ENCODE measurements at places on chromosomes 2 and 18.

DNA sequence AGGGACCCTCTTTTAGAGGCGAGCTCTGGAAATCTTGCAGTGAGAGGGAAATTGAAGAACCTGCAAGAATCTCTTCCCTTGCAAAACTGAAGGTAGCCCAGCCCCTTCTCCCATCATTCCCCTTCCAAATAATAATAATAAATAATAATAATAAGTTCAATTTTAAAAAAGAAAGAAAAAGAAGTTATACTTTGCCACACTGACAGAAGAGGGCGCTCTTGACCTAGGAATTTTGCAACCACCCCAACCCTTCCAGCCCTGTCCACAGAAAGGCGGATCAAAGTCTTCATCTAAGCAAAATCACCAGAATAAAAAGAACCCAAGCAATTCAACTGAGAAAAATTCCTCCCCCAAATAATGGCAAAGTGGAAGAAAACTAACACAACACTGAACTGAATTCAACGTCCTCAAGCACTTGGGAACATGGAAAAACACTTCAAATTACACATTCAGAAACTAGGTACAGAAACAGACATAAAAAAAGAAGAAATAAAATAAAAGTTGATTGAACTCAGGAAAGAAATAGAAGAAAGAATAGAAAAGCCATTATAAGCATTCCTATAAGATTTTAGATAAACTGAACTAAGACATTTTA lies 98.9 kb upstream of the GLS start:
- DNase-seq, result peak; percentile 8

DNA sequence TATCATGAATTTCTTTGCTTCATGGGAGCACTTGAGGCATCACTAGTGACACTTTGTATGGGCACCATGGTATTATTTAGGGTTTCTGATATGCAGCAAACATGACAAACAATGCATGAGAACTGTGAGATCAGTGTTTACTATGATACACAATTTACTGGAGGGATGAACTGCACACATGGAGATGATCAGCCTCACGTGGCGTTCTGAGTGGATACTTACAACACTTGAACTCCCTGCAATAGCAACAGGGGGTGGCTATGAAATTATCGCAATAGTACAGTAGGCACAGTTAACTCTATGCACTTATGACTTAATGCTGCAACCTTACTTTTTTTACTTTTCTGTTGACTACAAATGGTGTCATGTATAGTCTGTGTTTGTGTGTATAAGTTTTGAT lies 18.5 kb upstream of the UGT1A8 start:
- DNase-seq, result no peak

GRCh38 chr2:9964334-9964980 lies 13.0 kb downstream of the GRHL1 start:
- no peak for DNase-seq

DNA sequence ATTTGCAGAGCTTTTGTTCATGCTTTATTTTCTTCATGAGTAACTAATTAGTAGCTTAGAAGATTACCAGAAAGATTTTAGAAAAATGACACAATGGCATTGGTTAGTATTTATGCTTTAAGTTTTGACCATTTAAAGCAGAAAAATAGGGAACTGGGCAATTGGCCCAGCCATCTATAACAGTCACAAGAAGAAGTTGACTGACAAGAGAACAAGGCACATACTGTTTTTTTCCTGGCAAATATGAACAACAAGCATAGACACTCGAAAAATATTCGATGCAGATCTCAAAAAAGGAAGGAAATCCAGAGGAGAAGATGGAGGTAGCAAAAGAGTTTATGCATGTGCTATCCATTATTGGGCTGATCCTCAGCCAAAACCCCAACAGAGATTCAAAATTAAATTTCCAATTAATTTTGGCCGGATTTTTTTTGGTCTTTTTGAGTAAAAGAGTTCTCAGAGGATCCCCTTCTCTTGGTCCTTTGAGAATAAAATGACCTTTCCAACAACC lies 200.8 kb upstream of the SLC35G4 start:
- DNase-seq, result no peak

- no peak for DNase-seq
These were observed 131.5 kb downstream of the CAPN13 start for GRCh38 chr2:30675758-30676157.

DNA sequence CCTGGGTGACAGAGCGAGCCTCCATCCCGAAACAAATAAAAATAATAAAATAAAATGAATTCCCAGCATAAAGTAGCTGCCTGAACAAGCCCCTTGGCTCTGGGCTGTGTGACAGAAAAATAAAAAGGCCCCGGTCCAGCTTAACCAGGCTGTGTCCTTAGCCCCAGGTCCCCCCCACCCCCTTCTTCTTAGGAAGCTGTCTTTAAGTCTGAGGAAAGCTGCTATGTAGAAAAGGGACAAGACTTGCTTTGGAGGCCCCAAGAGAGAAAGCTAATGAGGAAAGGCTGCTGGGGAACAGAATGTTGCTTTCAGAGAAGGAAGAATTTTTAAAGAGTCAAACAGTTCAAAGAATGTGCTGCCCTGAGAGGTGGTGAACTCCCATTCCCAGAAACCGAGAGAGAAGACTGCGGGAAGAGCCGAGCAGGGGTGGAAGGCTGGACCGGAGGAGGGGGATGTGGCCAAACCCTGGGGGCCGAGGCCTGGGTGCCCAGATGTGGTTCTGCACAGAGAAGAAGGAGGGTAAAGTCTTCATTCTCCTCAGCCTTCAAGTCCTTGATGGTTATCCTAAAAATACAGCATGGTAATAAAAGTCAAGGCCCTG lies 61.9 kb downstream of the CENPO start:
- DNase-seq, result no peak

DNA sequence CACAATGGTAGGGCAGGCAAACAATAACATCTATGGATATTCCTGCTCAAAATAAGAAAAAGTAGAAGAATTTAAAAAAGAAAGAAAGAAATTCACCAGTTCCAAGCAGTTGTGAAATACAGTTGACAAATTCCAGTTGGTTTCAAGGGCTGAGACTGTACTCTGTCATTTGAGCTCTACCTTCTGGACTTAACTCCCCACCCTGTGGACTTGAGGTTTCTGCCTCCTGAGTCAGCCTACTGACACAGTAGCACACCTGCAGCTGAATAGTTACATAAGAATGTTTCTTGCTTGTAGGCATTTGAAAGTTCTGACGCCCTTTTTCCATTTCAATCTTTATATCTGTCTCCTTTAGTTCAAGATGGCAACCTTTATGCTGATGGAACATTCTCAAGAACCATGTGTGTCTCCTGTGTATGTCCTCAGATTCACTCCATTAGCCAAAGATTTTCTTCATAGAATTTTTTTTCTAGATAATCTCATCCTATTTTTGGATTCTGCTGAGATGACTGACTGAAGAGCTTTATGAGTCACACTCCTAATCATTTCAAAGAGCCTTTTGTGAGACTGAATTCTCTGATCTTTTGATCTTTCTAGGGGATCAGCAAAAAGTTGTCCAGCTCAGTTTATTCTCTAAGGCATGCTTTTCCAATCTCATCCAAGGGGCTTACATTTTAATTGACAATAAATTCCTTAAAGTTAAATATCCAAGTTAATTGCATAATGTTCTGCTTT lies 19.1 kb downstream of the NETO1 start:
- no peak for DNase-seq

DNA sequence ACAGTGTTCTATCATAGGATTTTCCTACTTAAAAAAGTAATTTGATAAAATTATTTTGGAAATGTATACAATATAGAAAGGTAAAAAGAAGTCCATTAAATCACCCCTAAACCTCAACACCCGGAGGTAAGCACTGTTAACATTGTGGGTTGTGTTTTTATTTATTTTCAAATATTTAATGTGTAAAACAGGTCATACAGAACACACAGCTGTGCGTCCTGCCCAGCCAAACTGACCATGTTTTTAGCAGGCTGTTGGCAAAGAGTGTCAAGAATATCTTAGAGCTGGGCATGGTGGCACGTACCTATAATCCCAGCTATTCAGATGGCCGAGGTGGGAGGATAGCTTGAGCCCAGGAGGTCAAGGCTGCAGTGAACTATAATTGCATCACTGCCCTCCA lies 78.8 kb upstream of the ZNF532 start:
- DNase-seq, result no peak

GRCh38 chr2:160836755-160837154 lies 323.5 kb upstream of the TANK start:
- DNase-seq, result no peak

DNA sequence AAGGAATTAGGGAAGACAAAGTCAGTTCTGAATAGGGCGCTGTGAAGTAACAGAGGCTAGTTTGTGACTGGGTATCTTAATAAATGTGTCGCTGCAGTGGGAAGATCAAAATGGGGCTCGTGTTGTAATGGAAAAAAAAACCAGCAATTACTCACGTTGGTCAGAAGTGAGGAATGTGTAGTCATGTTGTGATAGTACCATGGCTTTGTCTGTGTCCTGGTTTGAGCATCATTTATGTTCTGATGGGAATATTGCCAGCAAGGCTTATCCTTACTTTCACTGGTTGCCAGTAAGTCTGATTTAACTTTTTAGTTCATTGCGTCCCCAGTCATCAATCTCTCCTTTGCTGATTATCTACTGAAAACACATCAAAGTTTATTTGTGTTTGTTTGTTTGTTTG lies 467.6 kb downstream of the NYAP2 start:
- DNase-seq, result no peak

All from stimulated activated CD4-positive, alpha-beta T cell treated with anti-CD3 and anti-CD28 coated beads, Interleukin-1b, Interleukin-23, amount 100 ng/mL, for 1 hour (primary cell).